Activated naive CD8-positive, alpha-beta T cell treated with anti-CD3 and anti-CD28 coated beads, Interleukin-2, amount 10 ng/mL, durations not matched to agents 7 days and 5 days (primary cell): ENCODE measurements at places on chromosomes 4 and X.

- no peak overlapping the region for H3K4me3 ChIP-seq
- no peak overlapping the region for H3K27ac ChIP-seq
- peaks cover 8% of the 10 kb centered on the region for H3K36me3 ChIP-seq
- H3K27me3 ChIP-seq = no peaks in the 10 kb centered on the region
Measured at GRCh38 chrX:13752141-13752540, 17.6 kb downstream of the OFD1 start.

- no peak for DNase-seq
- no peaks in the 10 kb centered on the region for H3K27me3 ChIP-seq
- no peak overlapping the region for H3K4me3 ChIP-seq
- H3K36me3 ChIP-seq = peaks cover 12% of the 10 kb centered on the region
- H3K4me1 ChIP-seq = peaks cover 25% of the 10 kb centered on the region
- no peak overlapping the region for H3K27ac ChIP-seq
Measured at GRCh38 chr4:98626350-98626749, 32.1 kb downstream of the TSPAN5 start.

DNA sequence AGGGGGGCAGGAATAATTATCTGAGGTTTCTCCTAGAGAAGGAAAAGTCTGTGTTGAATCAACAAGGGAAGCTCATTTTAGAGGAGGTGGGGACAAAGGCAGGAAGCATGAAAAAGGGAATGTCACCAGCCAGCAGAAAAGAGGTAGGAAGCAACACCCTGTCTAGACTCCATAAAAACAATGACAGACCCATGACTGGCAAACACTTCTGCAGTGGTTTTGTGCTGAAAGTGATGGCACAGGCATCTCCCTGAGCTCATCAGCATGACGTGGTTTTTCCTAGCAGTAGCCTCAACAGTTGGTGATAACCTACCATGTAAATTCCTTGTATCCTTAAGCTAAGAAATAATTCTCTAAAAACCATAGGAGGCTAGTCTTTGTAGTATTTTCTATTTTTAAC is 110.7 kb upstream of the GALNT7 start:
- no peak for DNase-seq
- no peak overlapping the region for H3K27ac ChIP-seq
- H3K36me3 ChIP-seq = no peaks in the 10 kb centered on the region
- H3K4me1 ChIP-seq = no peaks in the 10 kb centered on the region
- no peak overlapping the region for H3K4me3 ChIP-seq
- H3K27me3 ChIP-seq = peaks cover 3% of the 10 kb centered on the region

GRCh38 chr4:37389967-37390580 is 145.5 kb downstream of the NWD2 start:
- H3K36me3 ChIP-seq = no peaks in the 10 kb centered on the region
- no peak overlapping the region for H3K27ac ChIP-seq
- peaks cover 8% of the 10 kb centered on the region for H3K27me3 ChIP-seq
- DNase-seq = peak; percentile 28
- no peak overlapping the region for H3K4me3 ChIP-seq

DNA sequence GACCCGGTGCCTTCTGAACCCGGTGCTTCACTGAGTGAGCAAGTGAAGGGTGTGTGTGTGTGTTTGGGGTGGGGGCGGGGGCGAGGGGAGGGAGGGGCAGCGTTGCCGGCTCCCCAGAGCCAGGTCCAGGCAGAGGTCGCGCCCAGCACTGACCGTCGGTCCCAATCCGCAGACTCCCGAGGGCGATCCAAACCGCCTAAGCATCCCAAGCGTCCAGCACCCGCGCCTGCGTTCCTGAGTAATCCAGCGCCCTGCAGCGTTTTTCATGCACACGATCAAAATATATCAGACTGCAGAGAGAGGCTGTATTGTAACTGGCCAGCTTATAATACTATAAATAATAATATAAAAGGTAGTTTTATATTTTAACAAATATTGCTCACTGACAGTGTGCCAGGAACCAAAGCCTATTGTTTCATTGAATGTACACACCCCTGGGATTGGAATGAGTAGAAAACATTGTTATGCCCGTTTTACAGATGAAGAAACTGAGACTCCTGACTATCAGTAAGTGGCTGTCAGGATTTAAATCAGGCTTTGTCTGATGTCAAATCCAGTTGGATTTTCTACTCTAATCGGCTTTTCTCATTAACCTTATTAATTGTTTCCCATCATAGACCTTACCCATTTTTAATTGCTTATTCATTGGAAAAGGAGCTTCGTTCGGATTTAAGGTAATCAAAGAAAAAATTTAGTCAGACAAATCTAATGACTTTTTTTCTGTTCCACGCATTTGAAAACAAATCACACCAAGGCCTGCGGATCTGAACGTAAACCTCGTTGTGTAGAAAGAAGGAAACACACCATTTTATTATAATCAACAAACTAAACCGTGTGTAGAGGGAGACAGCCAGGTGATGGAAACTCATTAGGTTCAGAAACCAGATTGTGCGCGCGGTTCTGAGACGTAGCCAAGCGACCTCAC is 4.0 kb upstream of the NKX3-2 start:
- H3K4me3 ChIP-seq = peak overlapping the region; percentile 79
- peaks cover 2% of the 10 kb centered on the region for H3K36me3 ChIP-seq
- H3K27ac ChIP-seq = no peak overlapping the region
- peaks cover 26% of the 10 kb centered on the region for H3K4me1 ChIP-seq
- H3K27me3 ChIP-seq = peaks cover 79% of the 10 kb centered on the region
